ENCODE measurements at places on chromosomes 2 and 18.

GRCh38 chr2:26613241-26614215 is 27.6 kb downstream of the CIB4 start:
- no peak for DNase-seq

DNA sequence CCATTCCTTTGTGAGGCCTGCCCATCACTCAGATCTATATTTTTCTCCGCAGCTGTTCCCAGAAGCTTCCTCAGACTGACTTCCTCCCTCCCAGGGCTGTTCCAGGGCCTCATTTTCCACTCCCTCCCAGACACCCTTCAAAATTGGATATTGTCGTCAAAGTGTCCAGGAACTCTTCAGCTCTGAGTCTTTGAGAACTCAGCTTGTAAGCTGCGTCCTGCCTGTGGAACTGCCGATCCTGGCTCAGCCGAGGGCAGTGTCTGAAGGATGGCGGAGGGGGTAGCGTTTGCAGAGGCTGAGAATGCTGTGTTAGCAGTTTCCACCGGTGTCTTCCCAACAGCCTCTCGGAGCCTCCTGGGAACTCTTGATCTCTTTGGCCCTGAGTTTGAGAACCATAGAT is 27.1 kb downstream of the NCK2 start:
- no peak for DNase-seq

DNA sequence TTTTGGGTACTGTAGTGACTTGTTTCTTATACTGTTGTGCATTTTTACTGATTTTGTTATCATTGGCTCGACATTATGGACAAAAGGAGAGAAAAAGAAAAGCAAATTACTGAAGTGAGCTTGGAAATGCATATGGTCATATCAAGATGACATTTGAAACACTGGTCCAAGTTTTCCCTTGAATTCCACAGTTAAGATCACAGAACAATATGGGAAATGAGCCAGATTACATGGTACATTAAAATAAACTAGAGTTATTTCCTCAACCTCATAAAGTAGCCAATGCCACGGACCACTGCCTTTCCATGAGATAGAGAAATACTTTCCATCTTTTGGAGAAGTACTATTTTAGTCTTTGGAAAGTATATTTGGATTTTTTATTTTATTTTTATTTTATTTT is 62.0 kb upstream of the SGPP2 start:
- no peak for DNase-seq

- DNase-seq, result no peak
Measured at GRCh38 chr18:56003720-56004088, 415.7 kb upstream of the TCF4 start.

- peak; percentile 49 for DNase-seq
Measured at GRCh38 chr2:113181258-113182051, 7.7 kb downstream of the PSD4 start.

GRCh38 chr2:82959727-82960126 is 1499.4 kb downstream of the SUCLG1 start:
- DNase-seq, result no peak

- no peak for DNase-seq
Measured at GRCh38 chr18:61824733-61825363, 68.0 kb downstream of the RNF152 start.

GRCh38 chr2:3738454-3738853 is 35.1 kb downstream of the DCDC2C start:
- DNase-seq, result peak; percentile 32

Measured in activated naive CD4-positive, alpha-beta T cell treated with anti-CD3 and anti-CD28 coated beads, Interleukin-2, amount 10 ng/mL, durations not matched to agents 7 days and 5 days (primary cell).